ENCODE measurements at places on chromosomes 4 and X.

DNA sequence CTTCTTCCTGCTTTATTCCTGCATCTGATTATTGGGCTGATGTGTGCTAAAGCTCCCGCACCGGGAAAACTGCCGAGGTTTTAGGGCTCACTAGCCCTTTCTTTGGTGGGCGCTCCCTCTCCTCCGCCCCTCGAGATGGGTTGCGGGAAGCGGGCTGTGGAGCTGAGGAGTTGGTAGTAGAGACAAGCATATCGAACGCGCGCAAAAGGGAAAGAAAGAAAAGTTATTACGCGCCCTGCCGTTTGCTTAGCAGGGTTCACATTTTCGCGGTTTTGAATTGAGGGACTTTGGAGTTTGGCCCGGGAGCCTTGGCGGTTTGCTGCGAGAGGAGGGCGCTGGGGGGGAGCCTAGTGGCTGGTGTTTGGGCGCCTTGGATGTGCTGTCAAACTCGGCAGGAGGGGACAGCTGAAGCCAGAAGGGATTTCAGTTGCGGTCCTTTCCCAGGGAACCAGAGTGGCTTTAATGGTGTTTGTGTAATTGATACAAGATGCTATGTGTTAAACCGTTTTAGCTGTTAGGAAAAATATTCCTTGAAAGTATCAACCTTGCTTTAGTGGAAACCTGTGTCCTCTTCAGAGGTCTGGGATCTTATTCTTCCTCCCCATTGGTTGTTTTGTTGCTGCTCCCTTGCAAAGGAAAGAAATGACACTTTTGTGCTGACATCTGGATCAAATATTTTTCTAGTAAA, 1.1 kb downstream of the GAB1 start:
- peak; percentile 57 for DNase-seq

DNA sequence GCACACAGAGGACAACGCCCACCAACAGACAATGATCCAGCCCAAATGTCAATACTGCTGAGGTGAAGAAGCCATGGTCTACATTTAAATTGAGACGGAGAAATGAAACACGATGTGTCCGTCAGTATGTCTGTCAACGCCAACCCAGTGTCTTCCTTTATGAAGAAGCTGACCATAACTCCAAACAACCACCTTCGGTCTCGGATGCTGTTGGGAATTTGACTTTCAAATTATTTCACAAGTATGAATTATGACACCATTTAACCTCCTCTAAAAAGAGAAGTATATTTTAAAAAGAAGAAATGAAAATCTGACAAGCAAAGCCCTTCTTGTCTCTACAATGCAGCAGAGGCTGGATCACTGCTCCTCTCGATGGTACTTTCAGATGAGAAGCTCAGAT, 123.7 kb upstream of the MAP3K15 start:
- DNase-seq = no peak

GRCh38 chrX:133640161-133641015, 225.1 kb upstream of the GPC4 start:
- peak; percentile 11 for DNase-seq

GRCh38 chr4:114038762-114039387, 59.4 kb upstream of the ARSJ start:
- DNase-seq = no peak

GRCh38 chr4:1720163-1720983, 750 bp downstream of the TMEM129 start:
- peak; percentile 63 for DNase-seq

DNA sequence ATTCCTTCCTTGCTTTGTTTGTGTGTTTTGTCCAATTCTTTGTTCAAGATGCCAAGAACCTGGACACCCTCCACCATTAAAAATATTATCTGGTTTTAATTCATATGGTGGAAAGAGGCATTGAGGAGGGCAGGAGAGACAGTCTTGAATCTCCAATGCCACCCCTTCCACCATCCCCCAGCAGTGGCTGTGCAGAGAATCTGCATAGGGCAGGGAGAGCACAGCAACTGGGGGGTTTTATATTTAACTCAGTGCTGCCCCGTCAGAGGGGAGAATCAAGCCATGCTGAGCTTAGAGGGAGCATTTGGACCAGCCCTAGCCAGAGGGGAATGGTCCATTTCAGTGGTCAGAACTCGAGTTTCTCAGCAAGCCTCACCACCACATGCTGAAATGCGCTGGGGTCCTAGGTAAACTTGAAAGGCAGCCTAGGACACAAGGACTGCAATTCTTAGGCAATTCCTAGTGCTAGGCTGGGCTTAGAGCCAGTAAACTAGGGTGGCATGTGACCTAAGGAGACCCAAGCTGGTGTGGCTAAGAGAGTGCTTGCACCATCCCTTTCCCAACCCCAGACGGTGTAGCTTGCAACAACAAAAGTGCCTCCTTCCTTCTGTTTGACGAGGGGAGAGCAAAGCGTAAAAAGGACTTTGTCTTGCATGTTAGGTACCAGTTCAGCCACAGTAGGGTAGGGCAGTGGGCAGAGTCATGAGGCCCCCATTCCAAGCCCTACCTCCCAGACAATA, 34.2 kb downstream of the CCDC158 start:
- DNase-seq = no peak

- no peak for DNase-seq
Observed at GRCh38 chr4:67604749-67605148, 46.2 kb downstream of the STAP1 start.

DNA sequence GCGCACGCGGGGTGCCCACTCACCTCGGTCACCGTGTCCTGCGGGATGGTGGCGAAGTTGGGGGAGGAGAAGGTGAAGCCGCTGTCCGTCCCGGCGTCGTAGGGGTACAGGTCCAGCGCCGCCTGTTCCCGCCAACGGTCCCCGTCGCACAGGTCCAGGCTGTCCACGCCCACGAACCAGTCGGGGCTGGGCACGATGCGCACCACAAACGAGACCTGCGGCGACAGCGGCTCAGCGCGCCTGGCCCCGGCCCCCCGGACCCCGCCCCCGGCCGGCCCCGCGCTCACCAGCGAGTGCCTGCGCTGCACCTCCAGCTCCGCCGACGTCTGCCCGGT, 1.4 kb downstream of the SPON2 start:
- DNase-seq = no peak

DNA sequence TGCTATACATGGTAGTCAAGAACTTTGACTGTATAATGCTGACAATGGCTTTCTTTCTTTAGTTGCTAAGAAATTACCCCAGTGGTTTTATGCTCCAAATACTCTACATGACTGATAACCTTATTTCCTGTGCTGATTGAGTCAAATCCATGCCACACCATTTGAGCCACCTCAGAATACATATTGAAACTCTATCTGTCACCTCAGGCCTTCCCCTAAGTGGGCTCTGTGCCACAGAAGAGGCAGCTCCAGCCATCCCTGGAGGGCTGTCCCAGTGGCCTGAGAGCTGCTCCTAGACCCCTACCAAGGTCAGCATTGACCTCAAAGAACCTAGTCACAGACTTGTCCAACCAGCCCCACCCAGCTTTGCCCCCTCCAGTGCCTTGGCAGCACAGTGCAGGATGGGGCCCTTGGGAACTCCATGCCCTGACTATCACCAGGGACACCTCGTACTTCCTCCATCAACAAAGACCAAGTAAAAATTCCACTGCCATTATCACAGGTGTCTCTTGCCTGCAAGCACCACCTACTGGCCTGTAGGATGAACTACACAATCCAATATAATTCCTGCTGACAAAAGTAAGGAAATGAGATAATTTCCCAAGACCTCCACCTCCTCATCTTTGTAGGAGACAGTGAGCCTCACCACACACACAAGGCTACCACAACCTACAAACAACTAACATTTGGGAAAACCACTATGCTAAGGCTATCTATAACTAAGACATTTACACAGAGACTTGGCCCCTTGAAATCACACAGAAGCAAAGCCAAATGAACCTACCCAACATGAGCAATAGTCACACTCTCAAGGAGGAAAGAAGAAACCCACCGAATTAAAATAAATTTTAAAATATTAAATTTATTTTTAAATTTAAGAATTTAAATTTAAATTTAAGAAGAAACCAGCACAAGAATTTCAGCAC, 239.9 kb downstream of the NKX6-1 start:
- peak; percentile 21 for DNase-seq

DNA sequence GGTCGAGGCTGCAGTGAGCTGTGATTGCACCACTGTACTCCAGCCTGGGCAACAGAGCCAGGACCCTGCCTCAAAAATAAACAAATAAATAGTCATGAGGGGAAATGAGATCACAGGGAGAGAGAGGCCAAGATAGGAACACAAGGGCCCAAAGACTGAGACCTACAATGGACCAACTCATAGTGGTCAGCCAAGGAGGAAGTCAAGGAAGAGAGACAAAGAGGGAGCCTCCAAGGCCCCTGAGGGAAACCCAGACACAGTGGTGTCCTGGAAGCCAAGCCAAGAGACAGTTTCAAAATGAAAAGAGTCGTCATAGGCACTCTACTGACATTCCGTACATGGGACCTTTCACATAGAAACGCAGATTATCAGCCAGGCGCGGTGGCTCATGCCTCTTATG, 153.3 kb downstream of the BCOR start:
- DNase-seq = no peak

DNA sequence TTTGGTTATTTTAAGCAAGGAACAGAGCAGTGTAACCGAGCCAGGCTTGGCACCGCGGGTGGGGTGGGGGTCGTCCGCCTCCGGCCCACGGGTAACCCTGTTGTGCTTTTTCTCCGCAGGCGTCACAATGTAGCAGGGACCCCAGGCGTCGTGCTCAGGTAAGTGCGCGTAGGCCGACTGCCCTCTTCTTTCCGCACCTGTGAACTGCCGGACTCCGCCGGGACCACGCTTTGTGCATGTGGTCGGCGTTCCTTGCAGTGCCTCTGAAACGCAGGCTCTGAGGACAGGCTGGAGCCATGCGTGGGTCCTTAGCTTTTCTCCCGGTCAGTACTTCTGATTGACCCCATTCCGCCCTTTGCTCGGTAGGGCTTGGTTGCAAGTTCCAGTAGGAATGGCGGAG, 24.9 kb downstream of the PCGF3 start:
- no peak for DNase-seq
